ENCODE measurements at places on chromosomes 2 and 18.

GRCh38 chr2:207394203-207394781, 135.5 kb upstream of the CREB1 start:
- no peak for DNase-seq

DNA sequence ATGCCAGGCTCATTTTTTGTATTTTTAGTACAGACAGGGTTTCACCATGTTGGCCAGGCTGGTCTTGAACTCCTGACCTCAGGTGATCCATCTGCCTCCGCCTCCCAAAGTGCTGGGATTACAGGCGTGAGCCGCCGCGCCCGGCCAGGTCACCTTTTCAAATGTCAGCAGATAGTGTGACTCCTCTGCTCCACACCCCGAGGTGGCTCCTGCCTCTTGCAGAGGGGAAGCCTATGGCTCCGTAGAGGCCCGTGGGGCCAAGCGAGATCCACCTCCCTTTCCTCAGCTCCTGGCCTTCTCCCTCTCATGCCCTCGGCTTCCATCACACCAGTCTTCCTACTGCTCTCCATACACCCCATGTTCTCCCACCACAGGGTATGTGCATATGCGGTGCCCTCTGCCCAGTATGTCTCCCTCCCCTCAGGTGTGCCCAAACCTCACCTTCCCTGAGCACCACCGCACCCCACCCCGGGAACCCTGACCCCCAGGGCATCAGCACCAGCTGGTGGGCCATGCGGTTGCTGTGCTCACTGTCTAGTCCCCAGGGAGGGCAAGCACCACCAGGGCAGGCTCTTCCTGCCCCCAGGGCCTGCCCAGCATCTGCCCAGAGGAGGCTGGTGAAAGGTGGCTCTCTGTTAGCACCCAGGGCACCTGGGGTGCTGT, 10.7 kb downstream of the GPR17 start:
- no peak for DNase-seq

GRCh38 chr2:32743480-32744236, 115.8 kb downstream of the TTC27 start:
- no peak for DNase-seq

DNA sequence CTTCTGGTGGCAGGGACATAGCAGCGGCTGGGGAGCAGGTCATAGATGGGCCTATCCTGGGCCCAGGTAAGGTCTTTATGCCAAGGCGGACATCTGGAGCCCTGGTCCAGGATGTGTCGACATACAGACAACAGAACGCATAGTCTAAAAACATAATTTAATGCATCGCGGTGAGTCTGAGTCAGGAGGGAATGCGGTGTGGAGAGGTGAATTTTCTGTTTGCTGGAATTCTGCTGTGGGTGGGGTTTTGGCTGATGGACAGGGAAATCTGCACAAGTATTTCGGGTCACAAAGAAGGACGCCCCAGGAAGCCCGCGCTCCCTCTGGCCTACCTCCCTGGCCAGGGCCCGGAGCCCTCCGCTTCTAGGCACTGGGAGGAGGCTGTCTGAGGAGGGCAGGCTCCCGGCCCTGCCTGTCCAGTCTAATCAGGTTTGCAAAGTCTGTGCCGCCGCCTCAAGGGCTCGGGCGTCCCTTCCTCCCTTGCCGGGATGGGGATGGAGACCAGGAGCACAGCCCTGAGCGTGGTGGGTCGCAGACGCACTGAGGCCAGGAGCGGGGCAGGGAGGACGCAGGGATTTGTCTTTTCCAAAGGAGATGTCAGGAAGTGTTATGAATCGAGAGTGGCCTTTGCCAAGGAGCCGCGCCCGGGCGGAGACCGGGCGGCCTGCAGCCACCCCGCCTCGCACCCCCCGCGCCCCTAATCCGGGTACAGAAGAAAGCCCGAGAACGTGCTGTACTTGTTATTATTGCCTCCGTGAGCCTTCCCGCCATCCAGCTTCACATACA, 2.3 kb downstream of the C1QL2 start:
- DNase-seq: no peak

GRCh38 chr2:6944555-6944954, 27.3 kb downstream of the RNF144A start:
- no peak for DNase-seq

DNA sequence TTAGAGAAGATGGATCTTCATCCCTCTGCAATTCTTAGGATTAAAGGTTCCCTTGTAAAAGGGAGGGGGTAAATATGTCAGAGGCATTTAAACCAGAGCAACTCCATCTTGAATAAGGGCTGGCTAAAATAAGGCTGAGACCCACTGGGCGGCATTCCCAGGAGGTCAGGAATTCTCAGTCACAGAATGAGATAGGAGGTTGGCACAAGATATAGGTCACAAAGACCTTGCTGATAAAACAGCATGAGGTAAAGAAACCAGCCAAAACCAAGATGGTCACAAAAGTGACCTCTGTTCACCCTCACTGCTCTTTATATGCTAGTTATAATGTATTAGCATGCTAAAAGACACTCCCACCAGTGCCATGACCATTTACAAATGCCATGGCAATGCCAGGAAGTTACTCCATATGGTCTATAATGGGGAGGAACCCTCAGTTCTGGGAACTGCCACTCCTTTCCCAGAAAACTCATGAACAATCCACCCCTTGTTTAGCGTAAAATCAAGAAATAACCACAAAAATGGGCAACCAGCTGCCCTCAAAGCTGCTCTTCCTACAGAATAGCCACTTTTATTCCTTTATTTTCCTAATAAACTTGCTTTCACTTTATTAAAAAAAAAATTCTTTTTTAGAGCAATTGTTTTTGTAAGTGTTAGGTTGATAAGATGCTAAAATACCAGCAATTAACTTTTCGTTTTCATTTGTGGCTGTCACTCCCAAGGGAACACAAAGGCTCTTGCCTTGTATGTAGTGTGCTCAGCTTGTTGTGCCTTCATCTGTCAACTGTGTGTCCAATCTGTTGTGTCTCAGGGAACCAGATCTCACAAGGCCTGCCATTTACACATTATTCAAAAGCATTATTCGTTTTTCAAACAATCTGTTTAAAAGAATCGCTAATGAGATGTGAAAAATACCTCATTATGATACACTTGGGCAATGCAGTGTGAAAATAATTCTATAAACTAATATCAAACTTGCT, 205.2 kb upstream of the RGPD4 start:
- DNase-seq: no peak

DNA sequence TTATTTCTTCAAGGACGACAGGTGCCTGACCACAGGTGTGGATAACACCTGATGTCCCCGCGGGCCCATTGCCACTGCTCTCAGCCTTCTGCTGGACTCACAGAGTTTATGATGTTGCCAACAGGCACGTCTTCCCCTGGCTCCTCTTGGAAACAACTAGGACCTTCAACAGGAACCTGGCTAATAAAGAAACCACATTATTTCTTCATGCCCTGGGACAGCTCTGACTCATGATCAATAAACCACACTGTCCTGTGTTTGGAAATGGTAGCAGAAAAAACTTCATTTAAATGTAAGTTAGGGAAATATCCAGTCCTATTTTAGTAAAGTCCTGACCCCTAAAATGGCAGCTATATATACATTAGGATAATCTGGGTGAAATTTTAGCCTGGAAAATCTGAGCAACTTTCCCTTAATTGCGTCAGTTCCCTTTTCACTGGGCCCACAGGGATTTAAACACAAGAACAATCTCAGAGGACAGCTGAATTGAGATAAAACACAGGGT, 158.9 kb downstream of the VAPA start:
- no peak for DNase-seq

DNA sequence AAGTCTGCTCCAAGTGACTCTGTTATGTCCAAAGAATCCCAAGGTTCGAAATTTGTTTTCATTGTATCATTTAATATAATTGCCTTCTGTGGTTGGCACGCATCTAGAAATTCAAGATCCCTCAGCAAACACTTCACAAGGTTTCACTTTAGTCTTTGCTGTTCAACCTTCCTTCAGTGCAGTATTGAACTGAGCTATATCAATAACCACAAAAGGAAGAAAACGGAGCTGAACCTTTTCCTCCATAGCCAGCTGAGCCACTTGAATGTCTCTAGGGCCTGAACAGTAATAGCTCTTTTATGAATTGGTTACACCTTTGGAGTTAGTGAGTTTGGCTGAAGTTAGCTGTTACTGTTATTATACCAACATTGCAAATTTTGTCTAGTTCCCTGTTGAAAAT, 357.7 kb upstream of the HNRNPA3 start:
- no peak for DNase-seq

DNA sequence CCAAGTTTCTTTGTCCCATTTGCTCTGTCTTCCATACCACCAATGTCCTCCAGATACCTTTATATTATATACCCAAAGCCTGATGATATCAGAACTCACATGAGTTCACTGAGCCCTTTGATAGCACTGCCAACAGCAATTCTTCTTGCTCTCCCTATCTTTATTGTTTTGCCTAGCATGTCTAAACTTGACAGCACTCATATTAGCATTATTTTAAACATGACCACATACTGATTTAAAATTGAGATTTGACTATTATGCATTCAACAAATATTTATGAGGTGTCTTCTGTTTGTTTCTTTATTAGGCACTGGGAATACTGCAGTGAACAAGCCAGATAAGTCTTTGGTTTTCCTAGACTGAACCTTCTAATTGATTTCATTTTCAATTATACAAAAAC, 587.3 kb upstream of the GCFC2 start:
- DNase-seq: no peak
